Glutamatergic neuron (in vitro differentiated cells): ENCODE measurements at places on chromosomes 3 and 15. TPM values are rescaled to one million over a fixed set of nuclear protein-coding genes. Genes with fewer than 3 reads are reported as not detected.

Gene HESX1
- total RNA-seq: not detected

Gene CLDN18
- not detected for total RNA-seq

Gene SPG11
- total RNA-seq: 59.2 TPM

Gene TGM4
- not detected for total RNA-seq

Gene CNTN4
- 23.0 TPM for total RNA-seq

Gene MKRN3
- total RNA-seq: 1.4 TPM

Gene TMCC1
- 42.2 TPM for total RNA-seq

Gene FHIT
- 15.2 TPM for total RNA-seq

Gene SLCO2A1
- not detected for total RNA-seq

Gene TM2D3
- 58.6 TPM for total RNA-seq

Gene COL6A5
- total RNA-seq: not detected

Gene PFN2
- 364 TPM for total RNA-seq

Gene ANKRD63
- not detected for total RNA-seq

Gene EFCC1
- not detected for total RNA-seq

Gene EPHB1
- total RNA-seq: 16.3 TPM

Gene TMC3
- not detected for total RNA-seq

Gene SRGAP3
- total RNA-seq: 197 TPM

Gene IQCF5
- not detected for total RNA-seq

Gene FGF7
- total RNA-seq: 0.07 TPM

Gene AADACL2
- total RNA-seq: not detected

Gene ARGFX
- not detected for total RNA-seq

Gene SLC6A1
- total RNA-seq: 0.15 TPM

Gene FAN1
- 22.9 TPM for total RNA-seq

Gene CFAP100
- not detected for total RNA-seq

Gene FRMD5
- 43.8 TPM for total RNA-seq

Gene SOX2
- total RNA-seq: 23.5 TPM
